ENCODE measurements at places on chromosomes 7 and 10. TPM values are rescaled to one million over a fixed set of nuclear protein-coding genes. Genes with fewer than 3 reads are reported as not detected.

DNA sequence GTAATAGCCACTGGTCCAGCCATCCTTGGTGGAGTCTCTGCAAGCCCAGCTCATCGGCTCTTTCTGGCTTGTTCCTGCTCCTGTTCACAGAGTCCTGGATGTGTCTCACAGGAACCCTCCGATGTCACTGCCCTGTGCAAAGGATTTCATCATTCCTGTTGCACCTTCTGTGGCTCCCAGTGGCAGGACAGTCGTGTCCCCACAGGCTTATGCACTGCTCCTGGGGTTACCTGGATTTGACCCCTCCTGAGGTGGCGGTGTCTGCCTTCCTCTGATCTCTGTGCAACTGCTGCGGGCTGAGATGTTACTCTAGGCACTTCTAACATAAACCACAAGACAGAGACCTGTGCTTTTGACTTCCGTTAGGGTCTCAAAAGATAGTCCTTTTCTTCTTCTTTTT is 30.6 kb downstream of the APBB1IP start:
- DNase-seq, result no peak

GRCh38 chr10:21314906-21315644 is 210.4 kb downstream of the SKIDA1 start:
- no peak for DNase-seq

GRCh38 chr7:136942994-136943393 is 74.5 kb downstream of the CHRM2 start:
- no peak for DNase-seq

DNA sequence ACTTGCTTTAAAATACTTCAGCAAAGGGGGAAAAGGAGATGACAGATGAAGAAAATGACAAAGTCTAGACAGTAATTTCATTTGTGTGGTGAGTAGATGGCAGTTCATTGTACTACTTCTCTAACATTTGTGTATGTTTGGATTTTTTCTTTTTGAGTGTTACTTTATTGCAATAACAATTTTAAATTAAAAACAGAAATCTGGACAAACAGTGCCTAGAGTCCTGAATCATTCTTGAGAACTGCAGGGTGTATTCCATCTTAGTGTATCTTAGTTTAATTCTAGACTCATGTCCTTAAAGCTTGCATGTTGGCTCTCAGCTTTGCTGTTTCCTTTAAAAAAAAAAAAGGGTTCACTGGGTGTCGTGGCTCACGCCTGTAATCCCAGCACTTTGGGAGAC is 31.1 kb downstream of the HOXA1 start:
- peak; percentile 37 for DNase-seq

DNA sequence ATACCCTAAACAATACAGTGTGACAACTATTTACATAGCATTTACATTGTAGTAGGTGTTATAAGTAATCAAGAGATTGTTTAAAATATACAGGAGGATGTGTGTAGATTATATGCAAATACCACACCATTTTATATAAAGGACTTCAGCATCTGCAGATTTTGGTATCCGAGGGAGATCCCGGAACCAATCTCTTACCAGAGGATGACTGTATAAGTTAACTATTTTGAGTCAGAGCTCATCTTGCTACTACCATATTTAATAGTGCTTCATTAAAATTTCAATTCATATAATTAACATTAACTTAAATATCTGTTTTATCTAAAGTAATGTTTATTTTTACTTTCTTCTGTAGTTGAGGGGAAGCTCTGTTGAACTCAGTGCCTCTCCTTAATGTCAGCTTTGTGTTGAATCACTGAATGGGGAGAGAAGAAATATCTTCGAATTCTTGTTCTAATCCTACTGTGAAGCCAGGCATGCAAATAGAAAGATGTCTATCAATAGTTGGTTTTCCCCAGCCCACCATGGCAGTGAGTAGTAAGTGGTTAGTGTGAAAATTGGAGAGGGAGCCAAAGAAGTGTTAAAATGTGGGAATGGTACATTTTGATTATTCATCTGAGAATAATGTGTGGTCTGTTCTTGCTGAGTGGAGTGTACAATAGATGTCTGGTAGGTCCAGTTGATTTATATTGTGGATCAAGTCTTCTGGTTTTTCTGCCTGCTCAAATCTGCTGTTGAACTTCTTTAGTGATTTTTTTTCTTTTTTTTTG is 90.1 kb upstream of the CYP26C1 start:
- DNase-seq, result no peak

DNA sequence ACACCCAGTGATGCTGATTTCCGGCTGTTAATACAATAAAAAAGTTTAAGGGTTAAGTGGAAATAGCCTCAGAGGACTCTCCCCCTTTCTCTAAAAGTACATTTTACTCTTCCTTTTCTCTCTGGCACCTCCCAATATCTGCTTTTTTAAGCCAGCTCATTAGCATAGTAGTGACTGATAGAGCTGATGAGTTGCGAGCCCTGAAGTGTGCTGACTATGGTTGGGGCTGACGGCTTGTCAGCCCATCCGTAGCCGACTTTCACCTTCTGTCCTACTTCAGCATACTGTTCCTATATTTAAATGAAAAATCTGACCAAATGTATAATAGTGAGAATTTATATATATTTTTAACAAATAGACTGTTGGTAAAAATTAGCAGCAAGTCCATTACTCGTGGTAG is 80.0 kb downstream of the SHH start:
- no peak for DNase-seq

DNA sequence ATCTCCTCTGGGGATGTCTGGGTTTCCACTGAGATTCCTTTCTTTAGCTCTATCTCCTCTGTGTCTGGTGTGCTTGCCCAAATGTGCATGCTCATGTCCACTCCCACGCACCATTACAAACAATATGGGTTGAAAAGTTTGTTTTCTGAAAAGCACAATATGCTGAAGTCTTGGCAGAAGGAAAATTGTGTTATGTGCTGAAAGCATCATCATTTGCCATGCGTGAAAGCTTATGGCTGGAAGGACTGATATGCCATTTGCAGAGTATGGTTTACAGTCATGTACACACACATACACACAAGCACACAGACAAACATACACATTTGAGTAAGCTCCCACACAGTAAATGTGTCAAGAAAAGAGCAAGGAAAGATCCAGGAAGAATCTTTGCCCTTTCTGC is 231.6 kb downstream of the SORCS3 start:
- DNase-seq, result no peak

- DNase-seq, result no peak
Measured at GRCh38 chr7:50837965-50838364, 55.3 kb upstream of the GRB10 start.

GRCh38 chr10:15432266-15432665 is 61.2 kb upstream of the FAM171A1 start:
- DNase-seq, result no peak

- peak; percentile 38 for DNase-seq
Measured at GRCh38 chr10:124378881-124379471, 39.7 kb downstream of the OAT start.

DNA sequence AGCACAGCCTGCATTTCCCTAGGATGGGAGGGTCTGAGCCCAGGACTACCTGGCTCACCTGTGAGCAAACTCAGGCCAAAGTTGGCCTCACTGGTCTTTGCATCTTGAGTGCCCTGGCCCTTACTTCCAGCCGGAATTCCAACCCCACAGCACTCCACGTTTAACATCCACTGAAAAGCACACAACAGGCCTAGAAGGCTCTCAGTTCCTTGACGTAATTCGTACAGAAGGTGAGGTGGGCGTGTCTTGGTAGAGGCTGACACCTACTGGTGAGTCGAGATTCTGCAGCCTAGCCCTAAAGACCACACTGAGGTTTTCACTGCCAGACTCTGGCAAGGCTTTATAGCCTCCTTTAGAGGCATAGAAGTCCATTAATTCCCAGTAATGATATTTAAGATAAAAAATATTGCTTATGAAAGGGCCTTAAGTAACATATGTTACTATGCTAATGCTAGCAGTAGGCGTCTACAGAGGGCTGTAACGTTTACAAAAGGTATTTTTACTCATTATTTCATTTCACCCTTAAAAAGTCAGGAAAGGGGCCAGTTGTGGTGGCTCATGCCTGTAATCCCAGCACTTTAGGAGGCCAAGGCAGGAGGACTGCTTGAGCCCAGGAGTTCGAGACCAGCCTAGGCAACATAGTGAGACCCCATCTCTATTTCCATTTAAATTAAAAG is 95.8 kb downstream of the HIP1 start:
- peak; percentile 38 for DNase-seq

CALHM3 gene
- total RNA-seq, result not detected

RBP4 gene
- total RNA-seq, result 2.0 TPM

XRCC2 gene
- total RNA-seq, result 3.5 TPM

TMEM213 gene
- not detected for total RNA-seq

DYNC1I1 gene
- 0.53 TPM for total RNA-seq

ZNF282 gene
- 13.3 TPM for total RNA-seq

TRIL gene
- total RNA-seq, result 16.9 TPM

CAV2 gene
- total RNA-seq, result 33.6 TPM
